Renal cortical epithelial cell (primary cell): ENCODE measurements at places on chromosomes 2 and 18. TPM values are rescaled to one million over a fixed set of nuclear protein-coding genes. Genes with fewer than 3 reads are reported as not detected.

DNA sequence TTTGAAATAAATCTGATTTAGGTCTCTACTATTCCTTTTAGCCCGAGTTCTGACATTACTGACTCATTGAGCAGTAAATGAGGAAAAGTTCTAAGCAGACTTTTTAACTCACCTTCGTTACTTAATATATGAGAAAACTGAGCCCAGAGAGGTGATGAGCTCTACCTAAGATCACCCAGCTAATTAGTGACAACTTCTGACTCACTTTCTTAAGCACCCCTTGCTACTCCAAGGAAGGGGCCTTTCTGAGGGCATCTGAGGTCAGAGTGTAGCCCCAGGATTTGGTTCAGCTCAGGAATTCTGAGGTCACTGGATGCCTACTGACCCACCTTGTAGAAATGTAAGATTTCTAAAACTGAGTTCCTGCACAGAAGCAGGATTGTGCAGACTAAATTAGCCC lies 102.2 kb upstream of the FZD5 start:
- peak; percentile 64 for DNase-seq

GRCh38 chr2:226674123-226674522 lies 125.5 kb downstream of the IRS1 start:
- DNase-seq: peak; percentile 43

DNA sequence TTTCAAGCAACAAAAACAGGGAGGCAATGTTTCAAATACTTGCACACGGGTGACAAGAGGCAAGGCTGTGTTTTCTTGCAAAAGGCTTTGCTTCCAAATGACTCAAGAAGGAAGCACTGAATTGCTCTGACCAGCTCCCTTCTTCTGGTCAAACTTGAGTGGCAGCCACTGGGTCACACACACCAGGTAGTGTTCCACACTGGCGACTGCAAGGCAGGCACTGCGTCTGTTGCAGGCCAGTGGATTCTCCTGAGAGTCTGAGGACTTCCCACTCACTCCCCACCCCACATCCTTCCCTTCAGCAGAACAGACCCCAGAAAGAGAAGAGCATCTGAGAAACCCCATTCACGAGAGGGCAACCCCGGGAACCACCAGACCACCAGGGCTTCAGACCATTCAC lies 19.8 kb downstream of the PARD6G start:
- no peak for DNase-seq

DNA sequence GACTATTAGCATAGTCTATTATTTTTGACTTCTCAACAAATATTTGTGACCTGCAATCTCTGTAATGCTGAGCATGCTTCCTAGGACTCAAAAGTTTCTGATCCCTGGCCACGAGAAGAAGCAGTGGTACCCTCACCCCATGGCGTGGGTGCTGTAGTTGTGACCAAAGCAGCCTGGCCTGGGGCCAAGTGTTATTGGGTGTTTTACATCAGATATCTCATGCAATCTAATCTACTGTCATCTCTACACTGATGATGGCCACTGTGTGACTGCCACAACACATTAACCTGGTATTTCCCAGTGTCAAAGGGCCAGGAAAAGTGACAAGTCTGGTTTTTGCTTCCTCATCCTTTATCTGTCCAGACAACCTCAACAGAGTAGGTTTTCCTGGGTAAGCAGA lies 80.8 kb upstream of the WIPF1 start:
- no peak for DNase-seq

Gene PID1
- total RNA-seq: 1.0 and 1.5 TPM in 2 replicates

Gene CFAP210
- total RNA-seq: 0.25 TPM in 1 of 2 replicates, not detected in the other
